ENCODE measurements at places on chromosomes 2 and 18. TPM values are rescaled to one million over a fixed set of nuclear protein-coding genes. Genes with fewer than 3 reads are reported as not detected.

Gene PJVK
- total RNA-seq, result 2.9 TPM

Gene LINC00305
- not detected for total RNA-seq

Gene DNAH7
- total RNA-seq, result 0.31 TPM

Gene CAPN14
- 1.3 TPM for total RNA-seq

Gene MITD1
- total RNA-seq, result 35.6 TPM

DNA sequence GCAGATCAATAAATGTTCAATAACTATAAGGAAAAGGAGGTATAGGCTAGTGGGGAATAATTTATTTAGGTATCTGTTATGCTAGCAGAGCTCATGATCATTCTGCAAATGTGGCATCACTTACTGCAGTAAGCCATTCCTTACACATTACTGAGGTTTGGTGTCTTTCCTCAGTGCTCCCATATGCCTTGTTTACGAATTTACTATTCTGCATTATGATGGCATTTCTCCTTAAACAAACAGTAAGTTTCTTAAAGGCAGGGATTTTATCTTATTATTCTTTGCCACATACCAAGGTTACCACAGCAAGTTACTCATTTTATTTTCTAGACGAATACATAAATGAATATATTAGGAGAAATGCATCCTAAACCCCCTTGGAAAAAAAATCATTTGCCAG lies 88.4 kb downstream of the DSEL start:
- H3K4me1 ChIP-seq, result no peaks in the 10 kb centered on the region
- no peaks in the 10 kb centered on the region for H3K36me3 ChIP-seq
- no peak overlapping the region for H3K27ac ChIP-seq
- no peak for DNase-seq
- H3K4me3 ChIP-seq, result no peak overlapping the region

DNA sequence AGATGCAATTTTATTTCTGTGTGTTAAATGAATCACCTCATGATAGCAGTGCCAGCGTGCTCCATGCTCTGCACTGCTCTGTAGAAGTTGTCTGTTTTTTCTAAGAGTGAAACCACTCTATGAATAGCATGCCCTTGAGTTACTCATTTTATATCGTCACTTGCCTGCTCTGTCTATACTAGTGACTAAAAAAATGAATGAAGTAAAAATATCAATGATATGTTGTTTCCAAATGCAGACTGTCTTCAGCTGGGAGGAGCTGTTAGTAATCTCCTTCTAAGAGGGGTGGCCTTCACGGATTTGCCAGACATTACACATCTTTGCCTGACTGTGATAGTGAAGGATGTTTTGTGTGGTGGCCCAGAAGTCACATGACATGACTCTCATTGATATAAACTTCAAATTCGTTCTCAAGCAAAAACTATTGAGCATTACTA lies 852.1 kb downstream of the CNTNAP5 start:
- H3K27ac ChIP-seq, result no peak overlapping the region
- no peaks in the 10 kb centered on the region for H3K4me1 ChIP-seq
- H3K27me3 ChIP-seq, result no peaks in the 10 kb centered on the region
- H3K4me3 ChIP-seq, result no peak overlapping the region
- H3K36me3 ChIP-seq, result no peaks in the 10 kb centered on the region

DNA sequence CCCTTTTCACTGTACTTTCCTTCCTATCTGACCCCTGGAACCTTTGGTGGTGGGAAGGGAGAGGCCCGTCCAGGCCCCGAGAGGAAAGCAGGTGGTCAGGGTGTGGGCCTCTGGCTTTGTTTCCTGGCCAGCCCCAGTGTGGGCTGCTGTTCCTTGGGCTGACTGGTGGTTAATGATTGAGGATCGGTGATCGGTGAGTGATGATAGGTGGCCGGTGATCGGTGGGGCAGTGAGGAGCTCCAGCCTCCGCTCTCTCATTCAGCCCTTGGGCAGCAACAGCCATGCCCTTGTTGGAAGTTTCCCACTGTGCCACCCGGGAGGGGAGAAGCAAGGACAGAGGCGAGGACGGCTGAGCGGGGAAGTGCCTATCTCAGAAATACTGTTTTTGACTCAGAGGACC lies 7.3 kb downstream of the ACKR3 start:
- H3K27ac ChIP-seq, result no peak overlapping the region
- H3K4me3 ChIP-seq, result no peak overlapping the region

DNA sequence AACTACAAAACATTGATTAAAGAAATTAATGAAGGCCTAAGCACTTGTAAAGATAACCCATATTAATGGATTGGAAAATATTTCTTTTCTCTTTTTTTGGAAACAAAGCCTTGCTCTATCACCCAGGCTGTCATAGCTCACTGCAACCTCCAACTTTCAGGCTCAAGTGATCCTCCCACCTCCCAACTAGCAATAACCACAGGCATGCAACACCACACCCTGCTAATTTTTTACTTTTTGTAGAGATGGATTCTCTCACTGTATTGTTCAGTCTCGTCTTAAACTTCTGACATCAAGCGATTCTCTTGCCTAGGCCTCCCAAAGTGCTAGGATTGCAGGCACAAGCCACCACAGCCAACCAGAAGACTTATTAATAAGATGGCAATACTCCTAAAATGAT lies 73.4 kb upstream of the NDUFV2 start:
- H3K27me3 ChIP-seq, result no peaks in the 10 kb centered on the region
- H3K36me3 ChIP-seq, result no peaks in the 10 kb centered on the region
- H3K4me3 ChIP-seq, result no peak overlapping the region
- H3K27ac ChIP-seq, result no peak overlapping the region

DNA sequence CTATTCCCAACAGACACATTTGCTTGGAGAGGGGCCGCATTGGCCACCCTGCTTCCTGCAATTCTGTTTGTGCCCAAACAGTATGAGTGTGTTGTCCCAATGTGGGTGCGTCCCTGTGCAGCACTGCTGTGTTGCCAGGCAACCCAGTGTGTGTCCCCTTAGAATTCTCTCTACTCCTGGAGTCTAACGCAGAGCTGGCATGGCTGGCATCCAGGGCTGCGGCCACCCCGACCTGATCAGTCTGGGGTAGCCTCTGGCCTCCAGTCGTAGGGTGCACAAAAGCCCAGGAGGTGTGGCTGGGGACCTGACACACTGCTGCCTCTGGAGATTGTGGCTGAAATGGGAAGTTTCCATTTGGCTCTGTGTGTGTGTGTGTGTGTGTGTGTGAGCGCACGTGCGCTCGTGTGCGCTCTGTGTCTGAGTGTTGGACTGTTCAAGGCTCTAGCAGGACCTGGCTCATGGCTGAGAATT lies 48.0 kb downstream of the TEX44 start:
- H3K27ac ChIP-seq, result no peak overlapping the region
- H3K4me1 ChIP-seq, result peaks cover 14% of the 10 kb centered on the region
- no peaks in the 10 kb centered on the region for H3K36me3 ChIP-seq
- H3K4me3 ChIP-seq, result no peak overlapping the region

DNA sequence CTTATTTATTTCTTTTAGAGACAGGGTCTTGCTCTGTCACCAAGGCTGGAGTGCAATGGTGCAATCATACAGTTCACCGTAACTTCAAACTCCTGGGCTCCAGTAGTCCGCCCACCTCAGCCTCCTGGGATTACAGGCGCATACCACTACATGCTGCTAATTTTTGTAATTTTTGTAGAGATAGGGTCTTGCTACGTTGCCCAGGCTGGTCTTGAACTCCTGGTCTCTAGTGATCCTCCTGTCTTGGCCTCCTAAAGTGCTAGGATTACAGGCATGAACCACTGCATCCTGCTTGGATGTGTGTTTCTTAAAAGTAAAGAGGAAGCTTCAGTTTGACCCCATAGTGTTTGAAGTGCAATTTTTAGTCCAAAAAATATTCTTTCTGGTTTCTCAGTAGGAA lies 105.0 kb upstream of the KIF5C start:
- no peaks in the 10 kb centered on the region for H3K4me1 ChIP-seq

DNA sequence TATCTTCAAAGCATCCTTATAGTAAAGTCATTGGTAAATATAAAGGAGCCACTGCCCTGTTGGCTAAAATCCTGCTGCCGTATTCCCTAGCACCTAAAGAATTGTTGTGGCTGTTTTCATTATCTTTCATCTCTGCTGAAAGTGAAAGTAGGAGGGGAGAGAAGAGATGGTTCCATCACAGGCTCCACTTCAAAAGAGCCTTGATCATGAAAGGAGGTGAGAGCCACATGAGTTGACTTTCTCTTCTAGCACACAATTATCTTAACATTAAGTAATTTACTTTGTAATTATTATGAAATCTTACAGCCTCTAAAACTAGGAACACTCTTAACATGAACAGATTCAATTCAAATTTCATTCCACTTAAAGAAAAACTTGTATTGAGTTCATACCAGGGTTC lies 1050.9 kb upstream of the LRRTM1 start:
- DNase-seq, result no peak
- H3K27ac ChIP-seq, result no peak overlapping the region
- H3K36me3 ChIP-seq, result no peaks in the 10 kb centered on the region

DNA sequence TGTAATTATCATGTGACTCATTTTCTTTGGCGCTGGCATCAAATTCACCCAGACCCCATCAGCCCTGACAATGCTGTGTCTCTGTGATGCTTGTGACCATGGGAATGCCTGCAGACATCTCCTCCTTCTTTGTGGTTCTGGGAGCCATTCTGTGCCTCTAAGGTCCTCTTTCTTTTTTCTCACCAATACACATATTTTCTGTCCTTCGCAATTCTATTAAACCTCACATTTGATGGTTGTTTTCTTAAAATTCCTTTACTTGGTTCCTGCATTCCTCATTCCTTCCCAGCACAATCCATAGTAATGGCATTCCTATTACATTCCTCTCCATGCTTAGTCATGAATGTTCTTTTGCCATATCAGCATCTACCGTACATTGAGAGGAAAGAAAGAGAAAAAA lies 375.3 kb downstream of the PIK3C3 start:
- H3K36me3 ChIP-seq, result no peaks in the 10 kb centered on the region
- H3K4me3 ChIP-seq, result no peak overlapping the region
- no peak for DNase-seq
- no peak overlapping the region for H3K27ac ChIP-seq
- H3K27me3 ChIP-seq, result no peaks in the 10 kb centered on the region
- H3K4me1 ChIP-seq, result no peaks in the 10 kb centered on the region

DNA sequence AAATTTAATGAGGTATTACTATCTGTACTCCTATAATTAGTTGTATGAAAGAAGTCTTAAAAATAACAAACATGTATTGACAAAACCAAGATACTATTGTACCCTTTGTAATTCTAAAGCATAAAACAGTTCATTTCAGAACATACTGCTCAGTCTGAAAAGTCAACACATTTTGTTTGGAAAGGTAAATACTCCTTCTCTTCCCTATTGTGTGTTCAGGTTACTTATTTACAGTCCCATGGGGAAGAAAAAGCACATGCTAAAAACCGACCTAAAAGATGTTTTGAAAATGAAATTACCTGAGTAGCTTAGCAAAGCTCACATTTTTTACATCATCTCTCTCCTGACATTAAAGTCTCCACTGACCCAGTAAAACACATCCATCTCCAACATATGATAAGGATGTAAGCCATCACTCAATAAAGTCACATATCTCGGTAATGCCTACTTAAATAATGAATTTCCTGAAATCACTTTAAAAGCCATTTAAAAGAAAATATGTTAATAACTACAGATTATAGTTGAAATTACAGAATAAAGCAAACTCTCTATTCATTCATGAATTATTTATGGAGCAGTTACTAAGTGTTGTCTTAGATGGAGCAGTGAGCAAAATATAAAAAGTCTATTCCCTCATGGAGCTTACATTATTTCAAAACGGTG lies 75.6 kb upstream of the FZD5 start:
- no peaks in the 10 kb centered on the region for H3K27me3 ChIP-seq
- no peaks in the 10 kb centered on the region for H3K4me1 ChIP-seq
- H3K27ac ChIP-seq, result no peak overlapping the region
- no peaks in the 10 kb centered on the region for H3K36me3 ChIP-seq

DNA sequence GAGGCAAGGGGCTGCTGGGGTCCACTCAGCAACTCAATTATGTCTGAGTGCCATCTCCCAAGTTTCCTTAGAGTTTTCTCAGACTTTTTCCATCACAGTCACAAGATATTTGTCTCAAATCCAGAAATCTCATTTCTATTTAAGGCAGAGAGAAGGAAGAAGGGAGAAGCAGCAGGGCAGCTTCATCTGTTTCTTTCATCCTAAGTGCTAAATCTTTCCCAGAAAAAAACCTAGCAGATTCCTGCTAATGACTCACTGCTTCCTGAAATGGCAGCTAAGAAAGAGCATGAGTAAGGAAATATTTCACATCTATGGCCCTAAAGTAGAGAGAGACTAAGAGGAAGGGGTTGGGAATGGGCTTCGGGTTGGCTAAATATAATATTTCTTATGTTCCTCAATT lies 88.0 kb downstream of the KYNU start:
- no peak overlapping the region for H3K27ac ChIP-seq
- H3K27me3 ChIP-seq, result no peaks in the 10 kb centered on the region
- no peak overlapping the region for H3K4me3 ChIP-seq

- H3K36me3 ChIP-seq, result no peaks in the 10 kb centered on the region
- H3K27me3 ChIP-seq, result peaks cover 6% of the 10 kb centered on the region
- H3K27ac ChIP-seq, result no peak overlapping the region
- H3K4me1 ChIP-seq, result no peaks in the 10 kb centered on the region
Observed at GRCh38 chr2:176158186-176158591, 1.1 kb downstream of the HOXD3 start.

DNA sequence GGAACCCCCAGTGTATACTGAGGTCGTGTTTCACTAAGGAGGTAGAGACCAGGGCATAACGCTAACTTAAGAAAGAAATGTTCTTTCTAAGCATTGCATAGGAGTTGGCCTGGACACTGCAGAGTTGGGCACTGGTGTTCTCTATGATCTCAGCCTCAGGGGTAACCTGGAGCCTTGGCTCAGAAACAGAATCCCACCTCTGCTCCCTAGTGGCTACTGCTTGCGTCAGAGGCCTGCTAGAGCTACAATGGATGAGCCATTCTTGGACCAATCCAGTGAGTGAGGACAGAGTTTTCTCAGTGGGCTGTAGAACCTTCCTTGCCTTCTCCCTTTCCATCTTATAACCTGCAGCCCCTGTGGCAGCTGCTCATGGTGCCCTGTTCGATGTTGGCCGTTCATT lies 324.4 kb upstream of the CELF4 start:
- H3K36me3 ChIP-seq, result no peaks in the 10 kb centered on the region
- no peak for DNase-seq
- no peak overlapping the region for H3K27ac ChIP-seq
- H3K4me3 ChIP-seq, result no peak overlapping the region
- no peaks in the 10 kb centered on the region for H3K4me1 ChIP-seq

All from GM12878 (cell line).